CD4-positive, alpha-beta T cell treated with Interleukin-17A for 4 hours (primary cell): ENCODE measurements at places on chromosomes 7 and 10.

DNA sequence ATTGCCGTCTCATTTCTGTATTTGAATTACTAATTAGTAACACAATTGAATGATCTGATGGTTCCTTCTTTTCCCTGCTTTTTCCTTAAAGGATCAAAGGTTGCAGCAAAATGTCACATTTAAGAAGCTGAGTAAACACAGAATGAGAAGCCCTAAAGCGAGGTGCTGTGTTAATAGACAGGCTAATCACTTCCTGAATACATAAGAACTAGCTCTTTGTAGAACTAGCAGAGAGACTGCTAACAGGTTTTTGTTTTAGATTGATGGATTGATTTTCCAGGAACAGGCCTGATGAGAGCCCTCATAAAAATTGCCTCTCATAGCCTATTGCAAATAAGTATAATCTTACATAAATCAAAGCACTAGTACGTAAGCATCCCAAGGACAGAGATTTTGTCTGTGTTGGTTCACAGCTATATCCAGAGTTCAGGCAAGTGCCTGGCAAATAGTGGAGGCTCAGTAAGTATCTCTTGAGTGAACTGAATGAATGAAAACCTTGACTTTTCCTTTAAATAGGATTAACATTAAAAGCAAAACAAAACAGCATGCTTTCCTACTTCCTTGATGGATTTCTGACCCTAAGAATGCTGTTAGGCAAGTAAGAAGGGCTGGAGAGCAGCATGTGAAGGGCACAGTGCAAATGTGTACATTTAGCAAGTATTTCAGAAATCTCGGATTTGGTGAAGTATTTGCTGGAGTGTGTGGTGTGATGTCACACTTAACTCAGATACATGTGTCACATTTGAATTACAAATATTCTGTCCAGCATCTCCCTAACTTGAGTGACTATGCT, 3.3 kb downstream of the TMEM229A start:
- no peak for DNase-seq

DNA sequence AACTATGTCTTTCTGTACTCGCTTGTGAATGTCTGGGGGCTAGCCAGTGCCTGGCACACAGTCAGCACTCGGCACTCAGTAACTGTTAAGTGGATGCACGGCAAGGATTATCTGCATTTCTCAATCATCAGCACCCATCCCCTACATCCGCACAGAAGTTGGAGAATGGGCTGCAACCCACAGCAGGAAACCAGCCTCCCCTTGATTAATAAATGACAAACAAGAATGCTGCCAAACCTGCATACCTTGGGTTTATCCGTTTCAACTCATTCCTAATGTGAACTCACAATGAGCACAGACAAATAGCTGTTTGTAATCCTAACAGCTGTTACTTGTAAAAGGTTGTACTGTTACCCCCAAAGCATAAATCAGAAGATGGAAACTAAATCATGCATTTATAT, 28.9 kb downstream of the PPP1R3C start:
- DNase-seq, result no peak

DNA sequence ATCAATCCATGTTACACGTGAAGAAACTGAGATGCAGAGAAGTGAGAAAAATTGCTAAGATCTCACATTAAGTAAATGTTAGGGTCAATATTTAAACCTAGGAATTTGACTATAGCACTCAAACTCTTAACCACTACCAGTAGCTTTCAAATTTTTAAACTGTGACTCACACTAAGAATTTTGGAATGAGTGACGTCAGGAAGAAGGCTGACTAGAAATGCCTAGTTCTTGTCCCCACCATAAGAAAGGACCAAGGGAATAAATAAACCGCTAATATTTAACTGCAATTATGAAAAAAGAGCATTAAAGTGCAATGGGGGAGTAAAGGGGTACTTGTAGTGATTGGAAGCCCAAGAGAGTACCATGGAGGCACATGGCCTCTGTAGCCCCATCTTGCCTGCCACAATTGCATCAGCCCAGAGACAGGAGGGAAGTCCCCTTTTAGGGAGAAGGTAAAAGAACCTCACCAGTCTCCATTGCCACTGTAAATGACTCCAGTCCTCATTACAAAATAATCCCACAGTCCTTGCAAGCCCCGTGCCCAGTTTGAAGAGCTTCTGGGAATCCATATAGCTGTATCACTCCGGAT, 3.5 kb upstream of the AKR1B1 start:
- no peak for DNase-seq

GRCh38 chr10:21525367-21526187, at the start of gene SKIDA1:
TSS of gene SKIDA1 (minus strand) at chr10:21525682. CDS start at chr10:21517822, 7,860 bp downstream.
- DNase-seq, result peak; percentile 66

DNA sequence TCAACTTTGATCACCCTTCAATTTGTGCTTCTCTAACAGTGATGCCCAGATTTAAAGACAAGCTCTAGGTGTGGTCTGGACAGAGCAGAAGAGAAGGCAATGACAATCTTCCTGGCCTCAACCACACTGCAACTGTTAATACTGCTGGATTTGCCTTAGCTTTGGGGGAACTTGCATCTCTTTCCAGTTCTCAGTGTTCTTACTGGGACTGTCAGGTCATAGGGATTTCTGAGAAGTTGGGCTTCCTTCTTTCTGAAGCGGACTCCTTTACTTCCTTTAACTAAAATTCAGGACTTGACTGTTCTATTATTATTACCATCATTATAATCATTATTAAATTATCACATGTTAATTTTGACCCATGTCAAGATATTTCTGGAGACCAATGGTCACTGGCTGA, 80.8 kb downstream of the OSBPL3 start:
- DNase-seq, result no peak

DNA sequence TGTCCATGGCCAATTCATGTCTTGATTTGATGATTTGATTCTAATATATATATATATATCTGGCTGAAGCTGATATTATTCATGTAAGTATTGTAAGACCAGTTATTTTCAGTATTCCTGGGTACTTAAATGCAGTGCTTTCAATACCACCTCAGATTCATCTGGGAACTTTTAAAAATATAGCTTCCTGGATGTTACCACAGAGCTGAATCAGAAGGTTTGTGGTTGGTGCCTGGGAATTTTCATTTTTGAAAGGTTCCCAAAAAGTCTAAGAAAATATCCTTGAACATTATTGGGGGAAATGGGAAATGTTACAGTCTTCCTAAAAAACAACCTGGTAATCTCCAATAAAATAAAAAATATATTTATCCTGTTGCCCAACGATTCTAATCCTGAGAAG, 10.7 kb upstream of the PPP3CB start:
- no peak for DNase-seq

- no peak for DNase-seq
These were observed 18.3 kb upstream of the SLC29A3 start for GRCh38 chr10:71300555-71301370.

GRCh38 chr7:156836443-156836842, 56.5 kb downstream of the LMBR1 start:
- DNase-seq, result no peak

GRCh38 chr7:21903020-21903786, 42.5 kb downstream of the CDCA7L start:
- no peak for DNase-seq

- DNase-seq, result no peak
These were observed 192.2 kb downstream of the ELAPOR2 start for GRCh38 chr7:86867163-86867762.

DNA sequence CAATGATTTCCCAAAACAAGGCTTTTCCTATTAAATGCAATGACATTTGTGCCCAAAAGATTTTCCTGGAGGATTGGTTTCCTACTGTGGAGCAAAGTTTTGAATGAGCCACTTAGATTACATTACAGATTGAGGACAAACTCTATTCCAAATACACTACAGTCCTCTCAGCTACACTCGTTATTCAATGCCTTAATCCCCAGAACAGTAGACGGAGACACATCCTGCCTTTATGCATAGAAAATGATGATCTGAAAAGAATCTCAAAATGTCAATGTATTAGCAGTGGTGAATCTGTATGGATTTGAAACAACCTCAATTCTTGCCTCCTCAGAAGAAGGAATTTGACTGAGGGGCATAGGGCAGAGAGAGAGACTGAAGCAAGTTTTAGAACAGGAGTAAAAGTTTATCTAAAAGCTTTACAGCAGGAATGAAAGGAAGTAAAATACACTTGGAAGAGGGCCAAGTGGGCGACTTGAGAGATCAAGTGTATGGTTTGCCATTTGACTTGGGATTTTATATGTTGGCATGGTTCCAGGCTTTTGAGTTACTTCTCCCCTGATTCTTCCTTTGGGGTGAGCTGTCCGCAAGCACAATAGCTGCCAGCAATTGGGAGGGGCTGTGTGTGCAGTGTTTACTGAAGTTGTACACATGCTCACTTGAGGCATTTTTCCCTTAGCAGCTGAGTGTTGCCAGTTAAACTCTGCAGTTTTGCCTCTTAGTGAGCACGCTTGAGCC, 891.9 kb upstream of the MBL2 start:
- DNase-seq, result no peak

DNA sequence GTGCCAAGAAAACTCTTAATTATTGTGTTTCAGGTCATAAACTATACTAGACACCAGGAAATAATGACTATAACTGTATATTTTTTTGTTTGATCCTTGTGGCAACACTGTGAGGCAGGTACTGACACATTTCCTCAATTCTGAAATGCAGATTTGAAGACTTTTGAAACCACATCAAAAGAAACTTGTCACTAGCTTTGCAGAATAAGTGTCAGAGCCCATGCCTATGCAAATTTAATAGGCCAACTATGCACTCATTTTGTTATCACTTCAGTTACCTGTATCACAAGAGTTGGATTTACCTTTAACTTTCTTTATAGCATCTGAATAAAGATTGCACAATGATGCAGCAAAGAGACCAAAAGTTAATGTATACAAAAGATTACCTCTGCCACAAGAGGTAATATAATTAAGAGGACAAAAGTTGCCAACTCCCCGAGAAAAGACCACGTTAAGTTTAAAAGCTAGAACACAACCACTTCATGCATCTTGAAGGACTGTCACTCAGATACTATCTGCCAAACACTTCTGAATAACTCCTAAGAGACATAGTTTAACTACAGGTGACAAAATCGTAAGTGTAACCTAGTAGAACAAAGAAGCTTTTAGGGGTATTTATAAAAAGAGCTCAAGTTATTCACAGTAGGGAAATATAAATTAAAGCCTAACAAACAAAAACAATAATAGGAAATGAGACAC, 80.5 kb downstream of the ELAPOR2 start:
- DNase-seq, result peak; percentile 25

DNA sequence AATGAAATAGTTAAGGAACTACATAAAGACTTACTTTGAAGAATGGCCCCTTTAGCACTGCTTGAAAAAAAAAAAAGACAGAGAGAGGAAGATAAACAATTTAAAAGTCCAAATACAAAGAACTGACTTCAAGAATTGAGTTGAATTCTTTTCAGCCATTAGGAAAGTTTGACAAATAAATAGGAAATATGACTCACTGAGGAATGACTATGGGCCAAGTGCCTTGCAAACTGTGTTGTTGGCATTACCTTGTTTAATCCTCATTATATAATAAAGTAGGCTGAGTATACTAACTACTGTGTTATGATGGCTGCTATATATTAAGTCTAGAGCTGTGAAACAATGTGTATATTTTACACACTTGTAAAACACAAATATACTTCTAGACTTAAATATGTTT, 151.1 kb downstream of the ELMO1 start:
- DNase-seq, result no peak

GRCh38 chr10:78535716-78536218, 502.1 kb downstream of the RPS24 start:
- no peak for DNase-seq

- no peak for DNase-seq
These were observed 50.6 kb downstream of the GRK5 start for GRCh38 chr10:119257899-119258419.

DNA sequence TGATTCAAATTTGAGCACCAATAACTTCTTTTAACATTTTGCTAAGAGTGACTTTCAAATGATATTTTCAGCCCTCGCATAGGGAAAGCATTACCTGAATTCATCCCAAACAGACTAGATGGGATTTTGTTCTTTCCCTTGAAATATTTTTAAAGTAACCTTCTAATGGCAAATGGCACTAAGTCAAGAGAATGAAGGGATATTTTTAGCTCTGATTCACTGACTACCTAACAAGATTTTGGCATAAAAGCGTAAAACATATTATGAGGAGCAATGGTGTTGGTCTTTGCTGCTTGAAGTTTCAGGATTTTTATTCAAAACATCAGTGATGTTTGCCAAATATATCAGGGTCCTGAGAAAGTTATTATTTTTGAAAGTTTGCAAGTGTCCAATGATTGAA, 290.3 kb downstream of the CDK14 start:
- no peak for DNase-seq

DNA sequence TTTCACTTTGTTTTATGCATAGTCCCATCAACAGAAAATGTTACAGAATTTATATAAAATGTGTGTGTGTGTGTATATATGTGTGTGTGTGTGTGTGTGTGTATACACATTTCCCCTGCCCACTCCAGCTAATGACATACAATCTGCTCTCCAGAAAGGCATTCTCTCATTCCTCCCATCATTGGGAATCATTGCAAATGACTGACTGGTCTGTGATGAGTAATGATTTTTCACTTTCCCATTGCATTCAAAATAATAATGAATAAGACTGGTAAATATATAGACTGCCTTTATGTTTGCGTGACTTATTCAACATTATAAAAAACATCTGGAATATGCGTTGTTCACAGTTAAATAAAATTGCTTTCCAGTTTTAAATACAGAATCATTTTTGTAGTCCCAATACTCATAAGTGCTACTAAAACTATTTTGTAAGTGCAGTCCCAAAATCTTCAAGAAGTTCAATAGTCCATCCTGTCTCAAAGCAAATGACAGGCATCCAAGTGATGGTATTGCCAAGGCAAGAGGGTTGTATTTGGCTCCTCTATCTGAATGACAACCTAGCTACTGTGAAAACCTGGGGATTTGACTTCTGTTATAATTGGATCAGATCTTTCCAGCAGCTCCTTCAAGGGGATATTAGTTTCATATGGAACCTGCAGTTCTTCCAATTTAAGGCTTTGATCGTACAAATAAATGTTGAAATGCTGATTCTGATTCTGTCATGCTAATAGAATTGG, 150.9 kb downstream of the POLR1F start:
- no peak for DNase-seq

DNA sequence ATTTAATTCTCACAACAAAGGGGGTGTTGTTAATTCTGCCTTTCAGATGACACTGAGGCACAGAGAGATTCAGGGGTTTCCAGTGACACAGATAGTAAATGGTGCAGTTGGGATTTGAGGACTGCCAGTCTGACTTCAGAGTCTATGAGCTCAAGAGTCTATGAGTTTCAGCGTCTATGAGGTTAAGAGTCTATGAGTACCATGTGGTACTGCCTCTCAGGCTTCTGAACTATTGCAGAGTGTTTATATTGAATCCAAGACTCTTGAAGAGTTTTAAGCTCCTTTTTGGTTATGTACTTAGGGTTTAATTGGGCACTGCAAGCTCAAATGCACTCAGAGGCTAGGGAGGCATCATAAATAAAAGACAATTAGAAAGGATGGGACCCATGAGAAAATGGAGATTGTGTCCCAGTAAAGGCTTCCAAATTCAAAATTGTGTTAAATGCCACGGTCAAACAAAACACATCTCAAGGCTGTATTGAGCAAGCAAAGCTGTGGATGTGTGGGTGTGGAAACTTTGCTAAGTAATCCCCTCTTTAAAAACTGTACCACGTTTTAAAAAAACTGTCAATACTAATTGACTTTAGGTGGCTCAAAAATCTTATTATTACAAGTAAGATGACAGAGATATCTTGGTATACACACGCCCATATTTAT, 123.9 kb upstream of the FAM171A1 start:
- DNase-seq, result no peak
